MG63 (cell line): ENCODE measurements at places on chromosomes 6 and 20. TPM values are rescaled to one million over a fixed set of nuclear protein-coding genes. Genes with fewer than 3 reads are reported as not detected.

Gene ANKRD66
- not detected in 2 replicates for total RNA-seq

Gene TSPO2
- total RNA-seq: not detected in 2 replicates

Gene PPP1R14C
- total RNA-seq: 3.3 and 3.6 TPM in 2 replicates

Gene PSMB1
- total RNA-seq: 959 and 1,335 TPM in 2 replicates

Gene WFDC13
- total RNA-seq: not detected in 2 replicates

Gene C20orf204
- 0.95 and 1.3 TPM in 2 replicates for total RNA-seq

Gene CDH26
- not detected in 2 replicates for total RNA-seq

Gene KCNS1
- total RNA-seq: 0.05 and 0.30 TPM in 2 replicates

Gene BRPF3
- total RNA-seq: 6.9 and 11.7 TPM in 2 replicates

Gene TSBP1
- total RNA-seq: not detected in 2 replicates

Gene LPA
- total RNA-seq: not detected in 2 replicates

Gene GJE1
- total RNA-seq: not detected in 2 replicates

Gene ACTL10
- 2.4 and 3.5 TPM in 2 replicates for total RNA-seq

Gene GRM4
- not detected in 2 replicates for total RNA-seq

Gene MICAL1
- 11.1 and 21.2 TPM in 2 replicates for total RNA-seq

Gene IL20RA
- 0.03 TPM in 1 of 2 replicates, not detected in the other for total RNA-seq

Gene SLC22A7
- total RNA-seq: not detected in 2 replicates

Gene SPTLC3
- total RNA-seq: 18.4 and 28.7 TPM in 2 replicates

Gene IL17A
- not detected in 2 replicates for total RNA-seq

Gene VNN1
- 1.1 TPM in 1 of 2 replicates, not detected in the other for total RNA-seq

Gene CITED2
- 112 and 114 TPM in 2 replicates for total RNA-seq

Gene PRIM2
- total RNA-seq: 49.1 and 60.0 TPM in 2 replicates

Gene CHRNA4
- not detected in 2 replicates for total RNA-seq
